COLO829 (cell line): ENCODE measurements at places on chromosomes 2 and 18.

- no peak for DNase-seq
Measured at GRCh38 chr2:98034745-98035144, 39.0 kb upstream of the TMEM131 start.

DNA sequence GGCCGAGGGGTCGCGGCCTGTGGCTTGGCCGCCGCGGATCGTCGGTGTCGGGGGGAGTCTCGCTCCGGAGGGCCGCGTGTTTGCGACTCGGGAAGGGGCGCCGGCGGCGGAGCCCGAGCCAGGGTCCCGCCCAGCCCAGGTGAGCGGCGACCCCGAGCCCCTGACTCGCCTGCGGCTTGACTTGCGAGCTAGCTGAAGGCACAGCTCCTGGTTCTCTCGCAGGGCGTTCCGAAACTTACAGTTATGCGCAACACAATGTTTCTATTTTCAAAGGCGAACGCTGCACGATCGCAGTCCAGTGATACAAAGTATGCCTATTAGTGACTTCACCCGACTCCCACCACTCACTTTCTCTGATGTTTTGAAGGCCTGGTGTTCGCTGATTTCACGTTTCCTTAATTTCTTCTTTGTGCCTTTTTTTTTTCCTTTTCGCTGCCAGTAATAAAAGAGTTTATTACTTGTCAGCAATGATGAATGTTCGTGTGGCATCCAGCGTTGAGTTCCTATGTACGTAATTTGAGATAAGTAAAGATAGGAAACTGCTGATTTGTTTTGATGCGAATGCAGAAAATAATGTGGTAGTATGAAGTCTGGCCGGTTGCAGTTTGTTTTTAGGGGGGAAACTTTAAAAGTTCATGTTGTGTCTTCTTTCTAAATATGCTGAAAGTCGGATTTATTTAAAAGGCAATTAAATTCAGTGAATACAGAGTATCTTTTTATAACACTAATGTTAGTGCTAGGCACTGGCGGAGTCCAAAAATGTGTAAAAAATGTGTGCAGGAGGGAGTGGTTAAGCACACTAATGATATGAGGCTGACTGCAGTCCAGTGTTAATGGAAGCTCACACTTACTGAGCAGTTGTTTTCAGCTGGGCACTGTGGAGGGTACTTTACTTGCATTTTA, 706 bp downstream of the UBXN2A start:
- peak; percentile 49 for DNase-seq

DNA sequence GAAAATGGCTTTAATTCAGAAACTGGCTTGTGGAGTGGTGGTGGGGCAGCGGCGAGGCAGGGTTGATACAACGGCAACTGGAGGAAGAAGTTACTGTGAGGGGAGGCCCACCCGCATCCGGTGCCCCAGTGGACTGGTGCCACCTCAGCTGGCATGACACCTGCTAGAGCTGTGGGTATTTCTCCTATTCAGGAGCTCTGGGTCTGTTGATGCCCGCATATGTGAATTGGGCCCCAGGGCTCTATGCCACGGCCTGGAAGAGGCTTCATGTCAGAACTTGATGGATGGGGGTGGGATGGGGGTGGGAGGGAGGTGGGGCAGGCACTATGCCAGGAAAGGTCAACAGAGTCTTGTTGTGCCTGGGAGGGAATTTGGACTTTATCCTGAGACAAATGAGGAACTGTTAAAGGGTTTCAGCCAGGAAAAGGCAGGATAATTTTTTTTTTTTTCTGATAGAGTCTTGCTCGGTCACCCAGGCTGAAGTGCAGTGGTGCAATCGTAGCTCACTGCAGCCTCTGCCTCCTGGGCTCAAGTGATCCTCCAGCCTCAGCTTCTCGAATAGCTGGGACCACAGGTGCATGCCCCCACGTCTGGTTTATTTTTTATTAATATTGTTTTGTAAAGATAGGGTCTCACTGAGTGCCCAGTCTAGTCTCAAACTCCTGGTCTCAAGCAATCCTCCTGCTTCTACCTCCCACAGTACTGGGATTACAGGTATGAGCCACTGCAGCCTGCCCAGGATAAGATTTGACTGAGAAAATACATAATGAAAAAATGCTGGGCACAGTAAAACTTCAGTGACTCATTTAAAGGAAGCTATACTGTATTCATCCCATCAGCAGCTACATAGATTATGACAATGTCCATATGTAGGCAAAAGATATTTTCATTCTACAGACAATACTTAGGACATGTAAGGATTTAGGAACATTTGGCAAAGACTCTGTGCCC, 52.6 kb downstream of the SH2D6 start:
- peak; percentile 63 for DNase-seq

DNA sequence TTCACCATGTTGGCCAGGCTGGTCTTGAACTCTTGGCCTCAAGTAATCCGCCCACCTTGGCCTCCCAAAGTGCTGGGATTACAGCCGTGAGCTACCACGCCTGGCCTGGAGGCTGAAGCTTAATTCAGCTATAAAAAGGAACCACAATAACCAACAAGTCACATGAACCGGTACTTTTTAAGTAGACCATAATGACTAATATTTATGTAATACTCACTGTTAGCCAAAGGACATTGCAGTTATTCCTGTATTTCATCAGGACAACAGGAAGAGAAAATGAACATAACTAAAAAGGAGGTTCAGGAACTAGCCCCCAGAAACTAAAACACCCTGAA, 49.0 kb upstream of the TMEM87B start:
- no peak for DNase-seq

DNA sequence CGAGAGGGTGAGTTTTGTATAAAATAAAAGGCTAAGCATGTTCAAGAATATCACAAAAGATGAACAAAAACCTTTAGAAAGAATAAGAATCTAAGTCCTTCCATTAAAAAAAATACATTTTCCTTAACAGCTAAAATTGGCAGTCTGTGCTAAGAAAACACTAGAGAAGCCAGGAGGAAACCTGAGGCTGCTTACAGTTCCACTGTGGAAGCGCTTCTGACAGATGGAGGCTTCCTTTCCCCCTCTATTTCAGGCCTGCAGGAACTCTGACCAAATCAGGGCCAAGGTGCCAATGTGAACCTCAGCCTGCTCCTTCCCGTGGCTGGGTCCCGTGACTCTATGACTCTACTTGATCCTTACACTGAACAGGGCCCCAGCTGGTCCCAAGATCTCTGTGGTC, 108.1 kb upstream of the ARHGAP28 start:
- DNase-seq, result no peak

- no peak for DNase-seq
Measured at GRCh38 chr2:31255911-31256571, 22.1 kb downstream of the EHD3 start.

DNA sequence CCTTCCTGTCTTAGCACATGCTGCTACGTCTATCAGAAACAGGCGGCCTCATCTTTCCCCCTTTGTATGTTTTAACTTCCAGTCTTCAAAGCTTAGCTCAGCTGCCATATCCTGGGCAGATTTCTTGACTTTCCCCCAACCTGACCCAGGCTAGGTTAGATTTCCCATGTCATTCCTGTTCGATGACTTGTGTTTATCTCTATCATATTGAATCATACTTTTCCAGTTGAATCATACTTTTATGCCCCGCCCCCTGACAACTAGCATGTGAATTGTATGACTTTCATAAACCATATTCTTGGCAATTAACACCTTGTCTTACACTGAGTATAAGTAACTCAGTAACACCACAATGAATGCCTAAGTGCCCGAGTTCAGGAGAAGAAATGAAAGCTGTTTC, 128.3 kb downstream of the CYRIA start:
- no peak for DNase-seq

GRCh38 chr2:234963773-234964615, 12.2 kb downstream of the SH3BP4 start:
- DNase-seq, result no peak

DNA sequence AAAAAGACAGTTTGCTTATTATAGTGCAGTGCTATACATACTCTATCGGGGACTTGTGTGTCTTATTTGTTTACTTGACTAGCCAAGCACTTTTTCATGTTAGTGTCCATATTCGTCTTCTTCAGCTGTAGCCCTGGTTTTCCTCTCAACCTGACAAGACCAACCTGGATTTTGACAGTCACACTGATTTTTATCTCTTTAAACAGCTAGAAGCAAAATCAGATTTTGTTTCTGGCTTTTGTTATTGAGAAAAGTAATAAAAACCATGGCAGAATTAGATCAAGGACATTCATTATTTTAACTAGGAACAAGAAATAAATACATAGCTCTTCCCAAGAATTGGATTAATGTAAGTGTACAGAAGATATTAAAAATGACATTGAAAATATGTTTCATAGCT, 56.8 kb downstream of the SPATS2L start:
- no peak for DNase-seq

GRCh38 chr18:8516371-8517250, 92.6 kb upstream of the RAB12 start:
- no peak for DNase-seq

GRCh38 chr18:48996901-48997463, 46.2 kb upstream of the SMAD7 start:
- peak; percentile 18 for DNase-seq

- DNase-seq, result no peak
Measured at GRCh38 chr18:34806527-34806926, 96.4 kb downstream of the DTNA start.

DNA sequence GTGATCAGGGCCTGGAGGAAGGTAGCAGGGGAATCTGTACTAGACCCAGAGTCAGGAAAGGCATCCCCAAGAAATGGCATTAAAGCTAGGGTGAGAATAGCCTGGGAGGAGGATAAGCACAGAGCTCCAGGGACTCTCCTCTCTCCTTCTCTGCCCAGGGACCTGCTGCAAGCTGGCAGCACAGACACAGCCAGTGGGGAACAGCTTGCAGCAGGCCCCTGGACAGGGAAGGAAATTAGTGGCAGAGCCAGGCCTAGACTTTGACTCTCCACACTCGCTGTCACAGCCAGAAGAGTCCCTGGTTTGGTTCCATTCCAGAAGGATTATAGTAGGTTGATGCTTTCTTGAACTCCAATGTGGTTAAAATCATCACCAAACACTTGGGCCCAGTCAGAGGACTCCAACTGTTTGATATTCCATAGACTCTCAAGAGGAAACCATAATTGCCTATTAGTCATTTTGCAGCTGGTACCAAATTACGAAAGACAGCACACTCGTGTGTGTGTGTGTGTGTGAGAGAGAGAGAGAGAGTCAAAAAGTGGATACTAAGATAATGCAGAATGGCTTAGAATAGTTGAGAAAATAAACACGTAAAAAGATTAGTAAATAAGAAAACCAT, 95.5 kb upstream of the ATP8B1 start:
- DNase-seq, result no peak

- DNase-seq, result no peak
Measured at GRCh38 chr18:77401173-77401572, 151.5 kb downstream of the GALR1 start.

DNA sequence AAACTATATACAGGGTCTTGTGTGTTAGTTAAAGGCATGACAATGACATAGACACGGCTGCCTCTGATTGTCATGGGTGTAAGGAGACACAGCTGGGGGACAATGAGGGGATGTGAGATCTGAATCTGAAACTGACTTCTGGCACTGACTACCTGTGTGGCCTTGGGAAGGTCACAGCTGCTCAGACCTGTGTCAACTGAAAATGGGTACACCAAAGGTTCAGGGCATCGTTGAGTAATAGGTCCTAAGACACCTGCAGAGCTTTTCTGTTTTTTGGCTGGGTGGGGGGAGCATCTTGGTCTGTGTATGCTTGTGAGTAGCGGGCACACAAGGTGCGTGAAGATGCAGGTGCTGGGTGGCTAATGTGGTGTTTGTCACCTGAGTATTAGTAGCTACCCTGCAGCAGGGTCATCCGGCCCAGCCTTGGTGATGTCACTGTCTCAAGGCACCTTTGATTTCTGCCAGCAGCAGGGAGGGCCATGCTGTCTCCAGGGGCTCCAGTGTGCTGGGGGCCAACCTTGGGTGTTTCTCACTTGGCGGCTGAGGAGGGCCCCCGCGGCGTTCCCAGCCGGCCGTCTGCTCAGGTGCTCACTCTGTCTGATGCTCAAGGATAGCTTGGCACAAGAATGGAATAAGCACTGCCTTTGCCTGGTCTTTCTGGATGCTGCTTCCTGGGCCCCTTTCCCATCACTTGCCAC, 53.1 kb upstream of the HS6ST1 start:
- no peak for DNase-seq

- DNase-seq, result no peak
Measured at GRCh38 chr2:98295721-98296414, 50.4 kb upstream of the CNGA3 start.

GRCh38 chr2:58764338-58765104, 523.4 kb upstream of the FANCL start:
- DNase-seq, result no peak

DNA sequence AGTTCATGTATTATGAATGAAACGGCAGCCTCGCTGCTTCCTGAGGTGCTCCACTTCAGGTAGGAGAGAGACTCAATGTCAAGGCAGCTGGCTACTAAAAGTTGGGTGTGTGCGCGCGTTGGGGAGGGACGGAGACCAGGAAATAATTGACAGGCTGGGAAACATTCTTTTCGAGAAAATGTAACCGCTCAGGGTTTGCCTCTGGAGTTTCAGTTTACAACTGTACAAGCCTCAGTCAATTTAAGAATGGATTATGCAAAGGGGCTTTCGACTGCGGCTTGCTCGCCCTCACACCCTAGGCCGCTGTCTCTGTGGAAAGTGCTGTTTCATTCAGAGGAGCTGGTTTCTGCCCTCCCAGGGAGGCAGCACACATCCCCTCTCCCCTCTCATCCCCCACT, 4.4 kb upstream of the SPRED2 start:
- DNase-seq, result no peak

- DNase-seq, result no peak
Measured at GRCh38 chr2:8581234-8581561, 100.7 kb upstream of the ID2 start.

DNA sequence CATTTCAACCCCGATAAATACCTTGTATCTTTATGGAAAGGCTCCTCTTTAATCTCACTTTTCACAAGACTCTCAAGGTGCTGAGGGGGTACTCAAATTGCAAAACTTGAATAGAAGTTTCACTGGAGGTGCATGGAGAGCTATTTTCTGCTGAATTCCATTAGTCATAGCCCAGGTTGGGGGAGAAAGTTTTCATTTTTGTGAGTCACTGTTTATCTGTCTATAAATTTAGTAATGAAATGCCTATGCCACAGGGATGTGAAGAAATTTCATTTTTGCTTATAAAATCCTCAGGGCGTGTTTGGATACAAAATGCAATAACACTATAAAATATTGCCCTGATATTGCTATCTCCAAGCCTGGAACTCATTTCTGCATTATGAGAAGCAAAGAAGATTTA, 346.3 kb downstream of the LRATD1 start:
- no peak for DNase-seq

- DNase-seq, result no peak
Measured at GRCh38 chr2:73920577-73921545, 5.8 kb upstream of the DGUOK start.

- no peak for DNase-seq
Measured at GRCh38 chr18:57913686-57914085, 110.6 kb upstream of the ATP8B1 start.

GRCh38 chr2:112884869-112885505, 26.0 kb upstream of the IL37 start:
- peak; percentile 79 for DNase-seq

DNA sequence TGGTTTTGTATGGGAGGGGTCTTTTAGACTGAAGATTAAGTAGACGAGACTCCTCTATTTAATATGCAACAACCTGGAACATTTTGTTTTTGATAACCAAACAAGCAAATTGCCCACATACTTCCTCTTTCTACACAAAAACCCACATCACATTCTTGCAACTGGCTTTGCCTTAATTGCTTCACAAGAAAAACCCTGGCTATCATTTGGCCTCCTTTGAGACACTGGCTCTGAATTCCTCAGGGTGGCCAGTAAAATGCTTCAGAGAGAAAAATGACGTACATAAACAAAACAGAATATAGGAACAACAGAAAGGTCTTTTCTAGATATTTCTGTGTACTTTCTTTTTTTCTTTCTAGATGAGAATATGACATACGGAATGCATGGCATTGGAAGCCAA, 103.0 kb downstream of the TRIB2 start:
- no peak for DNase-seq
